ENCODE measurements at places on chromosomes 11 and 22.
A peak's percentile ranks its signal among the peaks of the same experiment; 100 is the strongest.

DNA sequence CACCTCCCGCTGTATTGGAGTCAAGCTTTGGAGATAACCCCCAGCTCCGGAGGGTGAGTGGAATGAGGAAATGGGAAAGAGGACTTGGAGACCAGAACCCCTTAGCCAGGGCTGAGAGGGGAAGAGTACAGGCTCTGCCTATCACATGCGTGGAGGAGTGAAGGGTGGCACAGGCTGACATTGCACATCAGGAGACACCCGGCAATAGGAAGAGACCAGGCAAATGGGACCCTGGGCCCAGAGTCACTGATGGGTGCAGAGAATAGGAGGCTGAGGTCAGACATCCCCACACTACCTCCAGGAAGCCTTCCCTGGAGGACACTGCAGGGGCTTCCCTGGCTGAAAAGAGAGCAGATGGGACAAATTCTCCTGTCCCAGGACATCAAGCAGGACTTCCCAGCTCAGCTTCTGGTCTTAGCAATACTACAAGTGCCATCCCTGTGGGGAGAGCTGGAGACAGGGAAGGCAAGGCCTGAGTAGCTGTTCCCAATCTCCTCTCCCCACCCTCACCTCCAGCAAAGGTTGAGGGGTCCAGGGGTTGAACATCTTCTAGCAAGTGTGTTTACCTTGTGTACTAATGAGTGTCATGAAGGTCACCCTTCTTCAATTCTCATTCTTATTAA is 160.7 kb downstream of the BUD13 start:
- DNase-seq, result no peak

GRCh38 chr11:89667001-89667400 is 43.1 kb upstream of the TRIM77 start:
- no peak for DNase-seq

DNA sequence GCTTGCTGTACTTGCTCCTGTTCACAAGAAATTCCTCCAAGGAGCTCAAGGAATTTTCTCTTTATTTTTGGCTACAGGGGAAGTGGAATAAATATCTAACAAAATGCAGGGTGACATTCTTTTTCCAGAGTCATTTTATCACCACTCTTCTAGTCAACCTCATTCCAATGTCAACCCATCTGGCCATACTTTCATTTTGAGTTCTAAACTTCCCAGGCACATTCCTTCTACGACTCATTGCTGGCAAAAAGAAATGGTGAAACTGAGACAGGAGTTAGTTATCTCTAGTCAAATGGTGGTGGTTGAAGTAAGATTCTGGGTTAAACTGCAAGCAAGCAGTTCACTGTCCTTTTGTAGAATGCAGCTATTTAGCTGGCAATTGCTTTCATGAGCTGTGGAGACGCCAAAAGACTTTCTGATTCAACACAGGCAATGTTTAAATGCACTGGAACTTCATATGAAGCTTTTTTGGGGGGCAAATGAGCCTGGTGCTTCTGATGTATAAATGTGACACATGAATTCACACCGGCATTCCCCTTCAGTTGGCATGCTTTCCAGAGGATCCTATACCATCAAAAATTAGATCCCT is 304.6 kb downstream of the CADM1 start:
- DNase-seq, result no peak

DNA sequence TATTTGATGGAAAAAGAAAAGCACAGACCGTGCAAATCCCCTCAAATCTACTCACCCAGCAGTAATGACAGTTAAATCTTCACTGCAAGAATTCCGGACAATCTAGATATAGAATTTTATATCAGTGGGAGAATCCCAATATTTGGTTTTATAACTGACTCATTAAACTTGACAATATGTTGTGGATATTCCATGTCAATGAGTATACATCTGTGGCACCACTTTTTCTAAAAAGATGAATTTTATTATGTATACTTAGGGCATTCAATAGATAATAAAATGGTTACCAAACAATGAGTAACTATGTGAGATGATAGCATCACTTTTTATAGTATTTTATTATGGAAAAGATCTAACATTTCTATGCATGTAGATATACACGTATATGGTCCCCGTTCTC is 79.9 kb downstream of the OSBP2 start:
- DNase-seq, result no peak

- no peak for DNase-seq
Measured at GRCh38 chr11:128924104-128924503, 18.6 kb downstream of the TP53AIP1 start.

DNA sequence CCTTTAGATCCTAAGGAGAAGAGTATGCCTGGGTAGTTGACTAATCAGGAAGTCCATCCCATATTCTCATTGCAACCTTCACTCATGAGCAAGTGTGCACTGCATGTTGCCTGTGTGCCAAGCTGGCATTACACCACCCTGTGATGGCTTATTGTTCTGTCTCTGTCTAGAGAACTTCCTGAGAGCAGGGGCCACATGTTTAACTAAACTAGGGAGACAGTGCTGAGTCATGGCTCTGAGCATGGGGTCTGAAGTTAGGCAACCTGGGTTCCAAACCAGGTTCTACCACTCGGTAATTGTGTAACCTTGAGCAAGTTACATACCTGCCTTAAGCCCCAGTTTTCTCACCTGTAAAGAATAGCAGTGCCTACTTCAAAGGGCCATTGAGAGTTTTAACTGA is 39.6 kb downstream of the CSNK2A3 start:
- no peak for DNase-seq

DNA sequence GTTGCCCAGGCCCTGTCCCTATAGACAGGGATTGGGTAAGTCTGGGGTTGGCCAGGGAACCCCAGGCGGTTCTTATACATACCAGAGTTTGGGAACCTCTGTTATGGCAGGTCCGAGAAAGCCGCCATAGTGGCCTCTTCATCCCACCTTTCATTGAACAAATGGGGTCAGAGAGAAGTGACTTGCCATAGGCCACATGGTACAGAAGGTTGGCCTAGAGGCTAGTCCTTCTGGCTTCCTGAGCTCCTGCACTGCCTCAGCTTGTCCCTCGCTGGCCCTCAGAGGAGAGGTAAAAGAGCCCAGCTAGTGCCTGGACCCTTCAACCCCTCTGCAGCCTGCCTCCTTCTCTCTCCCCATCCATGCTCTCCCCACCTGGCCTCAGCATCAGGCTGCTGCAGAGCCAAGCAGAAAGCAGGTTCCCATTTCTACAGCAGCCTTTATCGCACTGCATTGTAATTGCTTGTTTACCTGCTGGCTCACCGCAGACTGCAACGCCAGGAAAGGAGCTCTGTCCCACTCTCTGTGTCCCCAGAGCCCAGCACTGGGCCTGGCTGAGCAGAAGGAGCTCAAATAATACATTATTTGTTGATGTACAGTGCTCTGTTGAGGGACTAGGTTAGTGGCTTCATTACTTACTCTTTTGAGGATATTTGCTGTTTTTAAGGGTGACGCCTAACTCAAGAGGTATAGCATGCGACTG is 103.6 kb downstream of the TRIM29 start:
- DNase-seq, result no peak

- DNase-seq, result no peak
Measured at GRCh38 chr22:41070665-41071331, 21.6 kb upstream of the EP300 start.

GRCh38 chr11:47846998-47847397 is 1.2 kb downstream of the NUP160 start:
- no peak for DNase-seq

- no peak for DNase-seq
Measured at GRCh38 chr11:113082341-113082955, 121.2 kb downstream of the NCAM1 start.

DNA sequence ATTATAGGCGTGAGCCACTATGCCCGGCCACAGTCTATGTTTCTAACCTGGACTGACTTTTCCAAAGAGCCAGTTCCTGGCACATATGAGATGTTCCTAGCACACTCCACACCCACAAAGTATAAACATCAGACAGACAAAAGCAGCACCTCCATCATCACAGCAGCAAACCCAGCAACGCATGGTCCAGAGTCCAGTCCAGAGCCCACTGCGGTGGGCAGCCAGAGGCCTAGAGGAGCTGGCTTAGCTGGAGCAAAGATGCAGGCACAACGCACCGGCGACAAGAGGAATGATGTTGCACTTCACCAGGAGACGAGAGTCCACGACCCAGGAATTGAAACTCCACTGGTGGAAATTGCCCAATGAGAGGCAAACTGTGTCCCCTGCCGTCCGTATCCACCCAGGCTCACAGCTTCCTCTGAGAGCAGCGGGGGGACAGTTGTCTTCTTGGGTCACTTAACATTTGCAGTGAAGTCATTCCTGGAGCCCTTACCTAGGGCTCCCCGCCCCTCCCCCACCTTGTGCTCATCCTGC is 36.6 kb downstream of the RPS6KA4 start:
- DNase-seq, result no peak

DNA sequence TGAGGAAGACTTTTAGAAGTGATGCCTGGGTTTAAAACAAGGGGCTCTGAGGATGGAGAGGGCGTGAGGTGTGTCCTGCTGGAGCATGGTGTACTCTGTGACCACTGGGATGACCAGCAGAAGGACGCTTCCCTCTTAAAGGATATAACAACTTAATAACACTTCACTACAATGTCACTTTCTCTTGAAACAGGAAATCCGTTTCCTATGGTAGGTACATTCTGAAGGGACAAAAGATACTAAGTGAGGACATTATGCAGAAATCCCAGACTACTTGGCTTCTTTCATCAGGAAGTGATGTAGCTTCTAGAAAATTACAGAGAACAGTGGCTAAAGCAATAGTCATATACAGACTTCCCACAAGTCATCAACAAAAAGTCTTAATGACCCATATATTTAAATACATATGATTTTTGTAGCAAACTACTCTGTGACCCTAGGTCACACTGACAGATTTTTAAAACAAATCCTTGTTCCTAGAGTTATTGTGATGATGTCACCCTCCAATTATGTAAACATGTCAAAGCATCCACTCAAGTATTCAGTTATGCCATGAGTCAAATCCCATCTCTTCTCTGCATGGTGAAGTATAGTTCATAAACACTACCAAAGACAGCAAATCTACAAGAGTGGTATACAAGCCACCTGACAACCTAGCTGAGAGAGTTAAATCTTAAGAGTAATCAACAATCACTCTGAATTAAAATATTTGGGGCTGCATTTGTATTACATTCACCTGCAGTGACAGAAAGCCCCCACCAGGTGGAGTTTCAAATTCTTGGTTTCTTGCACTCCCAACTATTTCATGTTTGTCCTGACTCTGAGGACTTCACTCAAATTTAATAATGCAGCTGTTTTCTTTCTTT is 32.8 kb downstream of the PITPNB start:
- DNase-seq, result peak; percentile 23

GRCh38 chr22:21966643-21967516 is 14.2 kb upstream of the PPM1F start:
- DNase-seq, result no peak

DNA sequence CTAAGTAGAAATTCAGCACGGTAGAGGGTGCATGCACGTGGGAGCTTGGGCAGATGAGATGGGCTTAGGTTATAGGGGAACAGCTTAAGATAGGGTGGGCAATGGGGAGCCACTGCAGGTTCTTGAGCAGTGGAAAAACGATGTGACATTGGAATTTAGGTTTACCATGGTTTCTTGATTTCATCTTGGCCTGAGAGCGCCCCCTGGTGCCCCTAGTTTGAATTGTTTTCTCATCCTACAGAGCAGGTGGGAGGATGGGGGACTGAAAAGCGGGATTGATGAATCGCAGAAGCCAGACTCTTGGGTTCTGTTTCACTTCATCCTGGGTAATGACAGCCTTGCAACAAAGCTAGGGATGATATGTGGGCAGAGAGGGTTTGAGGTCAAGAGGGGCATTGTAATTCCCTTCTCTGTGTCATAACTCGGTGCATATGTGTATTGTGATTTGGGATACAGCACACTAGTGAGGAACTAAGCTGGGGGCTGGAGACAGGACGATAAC is 6.7 kb upstream of the MCAM start:
- peak; percentile 78 for DNase-seq

DNA sequence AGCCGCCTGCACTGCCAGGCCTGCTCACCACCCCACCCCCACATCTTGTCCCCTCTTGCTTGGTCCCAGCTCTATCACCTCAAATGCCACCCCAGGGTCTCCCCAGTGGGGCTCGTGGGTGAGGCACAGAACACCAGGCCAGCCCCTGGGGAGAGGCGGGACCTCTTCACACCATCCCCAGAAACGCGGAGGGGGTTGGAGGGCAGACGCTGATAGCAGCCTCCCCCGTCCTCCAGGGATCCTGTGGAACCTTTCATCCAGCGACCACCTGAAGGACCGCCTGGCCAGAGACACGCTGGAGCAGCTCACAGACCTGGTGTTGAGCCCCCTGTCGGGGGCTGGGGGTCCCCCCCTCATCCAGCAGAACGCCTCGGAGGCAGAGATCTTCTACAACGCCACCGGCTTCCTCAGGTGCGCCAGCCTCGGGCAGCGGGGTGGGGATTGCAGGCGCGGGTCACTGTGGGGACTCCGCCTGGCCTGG is 5.8 kb downstream of the PKP3 start:
- no peak for DNase-seq

- no peak for DNase-seq
Measured at GRCh38 chr11:125370561-125371389, 125.3 kb downstream of the FEZ1 start.

DNA sequence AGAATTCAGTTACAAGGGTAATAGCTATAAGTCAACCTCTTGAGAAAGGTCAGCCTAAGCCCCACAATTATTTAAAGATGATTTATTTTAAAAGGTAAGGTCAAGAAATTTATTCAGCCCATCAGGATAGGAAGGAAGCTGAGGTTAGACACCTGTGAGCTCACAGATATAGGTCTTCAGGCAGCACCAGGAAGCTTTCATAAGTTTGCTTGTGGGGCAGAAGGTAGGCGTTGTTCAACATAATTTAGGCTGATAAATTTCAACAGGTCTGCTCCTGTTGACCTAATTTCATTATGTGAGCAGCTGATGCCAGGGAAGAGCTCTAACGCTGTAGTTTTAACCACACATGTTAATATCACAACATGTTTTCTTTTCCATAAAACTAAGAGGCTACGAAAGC is 118.1 kb upstream of the APOA1 start:
- DNase-seq, result no peak

GRCh38 chr11:69040581-69041260 is 8.0 kb upstream of the TPCN2 start:
- no peak for DNase-seq

DNA sequence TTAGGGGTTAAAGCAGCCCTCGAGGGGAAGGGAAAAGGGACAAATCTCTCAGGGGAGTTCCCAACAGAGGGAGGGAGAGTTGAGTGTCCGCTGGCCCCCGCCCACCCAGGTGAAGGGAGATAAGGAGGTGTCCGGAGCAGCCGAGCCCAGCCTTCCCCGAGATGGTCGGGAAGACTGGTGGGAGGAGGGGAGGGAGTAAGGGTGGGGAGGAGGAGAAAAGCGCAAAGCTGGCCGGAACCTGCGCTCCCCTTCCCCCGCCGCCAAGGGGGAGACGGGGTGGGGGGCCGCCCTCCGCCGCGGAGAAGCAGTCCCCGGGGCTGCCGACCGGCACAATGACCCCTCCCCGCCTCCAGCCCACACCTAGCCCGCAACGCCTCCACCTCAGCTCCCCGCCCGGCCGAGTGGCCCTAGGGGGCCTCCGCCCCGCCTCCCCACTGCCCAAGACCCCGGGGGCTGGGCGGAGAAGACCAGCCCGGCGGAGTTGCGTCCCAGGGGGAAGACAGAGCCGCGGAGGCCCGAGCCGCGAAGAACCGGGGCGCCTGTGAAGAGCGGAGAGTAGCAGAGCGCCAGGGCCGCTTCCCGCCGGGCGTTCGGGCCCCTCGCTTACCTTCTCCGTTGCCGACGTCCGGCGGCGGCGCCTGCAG is 479 bp downstream of the RSF1 start:
- peak; percentile 7 for DNase-seq

Data from stimulated activated CD8-positive, alpha-beta memory T cell treated with anti-CD3 and anti-CD28 coated beads, Interleukin-4, amount 100 ng/mL, for 4 hours (primary cell).